ENCODE measurements at places on chromosomes 7 and 10.

DNA sequence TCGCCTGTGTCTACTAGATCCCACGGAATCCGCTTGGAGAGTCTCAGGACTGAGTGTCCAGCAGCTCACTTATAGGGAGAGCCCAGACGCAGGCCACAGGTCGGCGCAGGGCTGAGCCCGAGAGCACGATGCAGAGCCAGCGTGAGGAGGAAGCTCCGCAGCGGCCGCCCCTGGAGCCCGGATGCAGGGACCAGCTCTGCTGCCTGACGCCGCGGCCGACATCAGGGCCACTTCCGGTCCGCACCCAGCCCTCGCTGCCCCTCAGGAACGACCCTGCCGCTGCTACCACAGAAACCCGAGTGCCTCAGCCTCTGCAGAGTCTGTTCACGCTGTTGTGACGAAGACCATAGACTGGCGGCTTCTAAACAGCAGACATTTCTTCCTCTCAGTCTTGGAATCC, 275.8 kb upstream of the PPP2R2D start:
- no peak for DNase-seq

- DNase-seq, result no peak
Measured at GRCh38 chr7:36171503-36171902, 18.4 kb downstream of the EEPD1 start.

GRCh38 chr10:124724279-124725027, 19.7 kb downstream of the FAM53B start:
- no peak for DNase-seq

DNA sequence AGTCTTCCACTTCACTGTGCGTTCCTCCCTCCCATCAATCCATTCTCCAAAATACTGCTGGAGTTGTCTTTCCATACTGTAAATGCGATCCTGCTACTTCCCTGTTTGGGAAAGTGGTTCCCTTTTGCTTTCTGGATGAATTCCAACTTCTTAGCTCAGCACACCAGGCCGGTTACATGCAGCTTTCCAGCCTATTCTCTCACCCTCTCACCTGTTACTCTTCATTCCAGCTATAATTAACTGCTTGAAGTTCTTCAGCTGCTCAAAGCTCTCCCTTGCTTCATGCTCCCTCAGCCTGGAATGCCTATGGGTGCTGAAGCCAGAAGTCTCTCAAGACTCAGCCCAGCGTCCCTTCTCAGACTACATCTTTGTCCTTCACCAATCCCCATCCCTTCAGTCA, 6.0 kb upstream of the ZNRF2 start:
- DNase-seq, result no peak

DNA sequence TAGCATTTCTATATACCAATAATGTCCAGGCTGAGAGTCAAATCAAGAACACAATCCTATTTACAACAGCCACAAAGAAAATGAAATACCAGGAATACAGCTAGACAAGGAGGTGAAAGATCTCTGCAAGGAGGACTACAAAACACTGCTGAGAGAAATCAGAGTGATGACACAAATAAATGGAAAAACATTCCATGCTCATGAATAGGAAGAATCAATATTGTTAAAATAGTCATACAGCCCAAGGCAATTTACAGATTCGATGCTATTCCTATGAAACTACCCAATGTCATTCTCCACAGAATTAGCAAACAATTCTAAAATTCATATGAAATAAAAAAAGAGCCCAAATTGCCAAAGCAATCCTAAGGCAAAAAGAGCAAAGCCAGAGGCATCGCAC, 116.8 kb upstream of the ZNF32 start:
- no peak for DNase-seq

GRCh38 chr10:97407211-97407951, 6.2 kb upstream of the RRP12 start:
- DNase-seq, result no peak

GRCh38 chr7:4052130-4052529, 630.0 kb upstream of the FOXK1 start:
- no peak for DNase-seq

- DNase-seq, result no peak
Measured at GRCh38 chr10:131180740-131181415, 130.6 kb downstream of the TCERG1L start.

GRCh38 chr7:31991846-31992245, 78.4 kb downstream of the PDE1C start:
- no peak for DNase-seq

- DNase-seq, result no peak
Measured at GRCh38 chr7:152737833-152738232, 21.7 kb upstream of the ACTR3B start.

- DNase-seq, result peak; percentile 86
Measured at GRCh38 chr7:44639671-44640321, 33.4 kb downstream of the OGDH start.

All from non-pigmented ciliary epithelial cell (primary cell).